ENCODE measurements at places on chromosomes 5 and 9.

GRCh38 chr9:17204611-17205152 is 69.8 kb downstream of the CNTLN start:
- DNase-seq: no peak

- no peak for DNase-seq
These were observed 34.6 kb downstream of the SKIC3 start for GRCh38 chr5:95520206-95520605.

DNA sequence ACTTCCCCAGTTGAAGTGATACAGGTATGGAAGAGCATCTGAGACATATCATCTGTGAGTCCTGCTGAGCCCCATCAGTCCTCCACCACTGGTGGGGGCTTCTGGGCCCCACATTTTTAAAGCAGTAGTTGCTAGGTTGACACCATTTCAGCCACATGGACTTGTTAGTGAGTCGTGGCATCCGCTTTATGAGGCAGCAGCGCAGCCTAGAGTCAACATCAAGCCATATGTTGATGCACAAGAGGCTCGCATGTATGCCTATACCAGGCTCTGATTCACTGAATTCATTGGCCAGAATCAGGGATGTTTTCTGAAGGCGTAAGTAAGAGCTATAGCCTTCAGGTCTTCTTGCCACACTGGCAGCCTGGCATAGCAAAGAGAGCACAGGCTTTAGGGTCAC is 26.8 kb downstream of the ZNF346 start:
- no peak for DNase-seq

DNA sequence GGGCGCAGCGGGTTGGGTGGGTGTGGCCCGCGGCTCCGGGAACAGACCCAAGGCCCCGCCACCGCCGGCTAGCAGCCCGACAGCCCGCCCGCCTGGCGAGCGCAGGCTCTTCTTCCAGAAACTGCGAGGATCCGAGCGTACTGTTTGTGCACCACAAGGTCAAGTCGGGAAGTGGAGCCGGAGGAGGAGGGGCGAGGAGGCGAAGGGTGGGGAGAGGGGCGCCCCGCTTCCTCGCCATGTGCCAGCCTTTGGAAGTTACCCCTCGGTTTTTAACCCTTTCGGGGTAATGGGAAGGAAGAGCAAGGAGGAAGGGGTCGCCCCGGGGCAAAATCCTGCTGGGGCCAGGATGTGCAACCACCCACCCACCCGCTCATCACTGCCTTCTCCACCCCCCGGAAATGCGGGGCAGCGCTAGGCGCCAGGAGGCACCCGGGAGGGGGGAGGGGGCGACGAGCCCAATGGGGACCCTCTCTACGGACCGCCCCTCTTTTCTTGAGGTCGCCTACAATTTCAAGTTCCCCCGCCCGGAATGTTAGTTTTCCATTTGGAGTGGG is 1.1 kb upstream of the JADE2 start:
- peak; percentile 87 for DNase-seq

GRCh38 chr9:97852399-97853055 is 499 bp upstream of the FOXE1 start:
- no peak for DNase-seq

All from activated CD8-positive, alpha-beta memory T cell treated with anti-CD3 and anti-CD28 coated beads for 24 hours (primary cell).